ENCODE measurements at places on chromosomes 7 and 10.

GRCh38 chr7:106658316-106659165 is 2.4 kb downstream of the CCDC71L start:
- DNase-seq = no peak

DNA sequence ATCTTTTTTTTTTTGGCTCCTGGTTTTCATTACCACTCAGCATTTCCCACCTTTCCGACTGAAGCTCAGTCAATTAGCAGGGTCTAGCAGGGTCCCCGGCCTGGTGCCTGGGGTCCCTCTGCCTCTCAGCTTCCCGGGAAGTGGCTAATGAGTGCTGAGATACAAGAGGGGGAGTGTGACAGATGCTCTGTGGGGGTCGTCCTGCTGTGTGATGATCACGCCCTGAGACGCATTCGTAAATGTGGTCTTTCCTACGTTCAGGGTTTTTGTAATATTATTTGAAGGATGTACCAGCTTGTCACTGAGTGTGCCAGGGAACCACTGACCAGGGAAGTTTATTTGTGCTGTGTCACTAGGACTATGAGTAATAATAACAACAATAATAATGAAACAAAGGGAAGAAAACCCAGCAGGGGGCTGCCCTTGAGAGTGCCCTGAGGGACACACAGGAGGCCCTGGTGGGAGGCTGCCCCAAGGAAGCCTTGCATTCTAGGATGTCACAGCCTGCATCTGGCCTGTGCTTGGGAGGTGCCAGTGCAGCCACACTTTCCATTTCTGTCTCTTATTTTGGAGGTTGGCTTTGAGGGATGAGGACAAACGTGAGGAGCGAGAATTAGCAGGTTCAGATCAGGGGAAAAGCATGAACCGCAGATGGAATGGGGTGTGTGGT is 337.8 kb downstream of the ADARB2 start:
- DNase-seq = no peak

GRCh38 chr10:91788527-91788926 is 9.7 kb upstream of the TNKS2 start:
- DNase-seq = no peak

DNA sequence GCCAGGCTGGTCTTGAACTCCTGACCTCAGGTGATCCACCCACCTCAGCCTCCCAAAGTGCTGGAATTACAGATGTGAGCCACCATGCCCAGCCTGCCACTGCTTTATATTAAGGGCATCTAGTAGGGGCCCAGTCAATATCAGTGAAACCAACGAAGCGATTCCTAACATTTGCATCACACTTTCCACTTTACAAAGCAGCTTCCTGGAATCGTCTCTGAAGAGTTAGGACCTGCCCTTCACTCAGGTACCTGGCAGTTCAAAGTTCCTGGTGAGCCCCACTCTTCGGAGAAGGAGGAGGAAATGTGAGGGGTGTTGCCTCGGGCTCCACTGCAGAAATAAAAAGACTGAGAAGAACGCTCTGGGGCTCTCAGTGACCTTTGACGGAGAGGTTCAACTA is 31.1 kb upstream of the EZH2 start:
- peak; percentile 27 for DNase-seq

GRCh38 chr10:119245272-119245671 is 37.9 kb downstream of the GRK5 start:
- DNase-seq = no peak
